ENCODE measurements at places on chromosomes 6 and 20. TPM values are rescaled to one million over a fixed set of nuclear protein-coding genes. Genes with fewer than 3 reads are reported as not detected.

- no peak for DNase-seq
Observed at GRCh38 chr6:10479939-10480700, 41.0 kb upstream of the GCNT2 start.

DNA sequence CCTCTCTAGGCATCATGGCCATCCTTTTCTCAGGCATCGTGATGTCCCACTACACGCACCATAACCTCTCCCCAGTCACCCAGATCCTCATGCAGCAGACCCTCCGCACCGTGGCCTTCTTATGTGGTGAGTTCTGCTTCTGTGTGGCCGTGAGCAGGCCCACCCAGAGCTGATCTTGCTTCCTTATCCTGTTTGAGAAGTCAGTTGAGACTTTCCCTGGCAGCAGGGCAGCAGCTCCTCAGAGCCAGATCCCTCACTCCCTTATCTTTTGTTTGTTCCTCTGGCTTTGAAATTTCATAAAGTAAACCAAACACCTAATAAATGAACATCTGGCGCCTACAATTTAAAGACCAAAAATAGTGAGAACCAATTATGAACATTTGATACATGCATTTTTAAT is 40.6 kb downstream of the SPATA2 start:
- DNase-seq: no peak

DNA sequence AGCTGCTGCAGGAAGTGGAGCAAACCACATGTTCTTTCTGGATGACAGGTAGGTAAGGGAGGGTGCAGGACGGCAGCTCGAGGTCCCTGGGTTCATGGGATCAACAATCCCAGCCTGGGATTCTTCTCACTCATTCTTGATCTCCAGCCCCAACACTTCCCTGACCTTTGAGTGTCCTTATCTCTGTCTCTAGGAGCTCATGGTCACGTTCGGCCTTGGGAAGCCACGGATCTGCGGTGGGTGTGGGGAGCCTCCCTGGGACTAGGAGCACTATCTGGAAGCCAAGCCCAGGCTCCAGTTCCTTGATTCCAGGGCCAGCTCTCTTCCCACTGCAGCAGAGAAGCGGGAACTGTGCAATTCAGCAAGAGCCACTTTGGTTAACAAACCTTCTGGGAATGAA is 27.5 kb downstream of the BNIP5 start:
- DNase-seq: no peak

DNA sequence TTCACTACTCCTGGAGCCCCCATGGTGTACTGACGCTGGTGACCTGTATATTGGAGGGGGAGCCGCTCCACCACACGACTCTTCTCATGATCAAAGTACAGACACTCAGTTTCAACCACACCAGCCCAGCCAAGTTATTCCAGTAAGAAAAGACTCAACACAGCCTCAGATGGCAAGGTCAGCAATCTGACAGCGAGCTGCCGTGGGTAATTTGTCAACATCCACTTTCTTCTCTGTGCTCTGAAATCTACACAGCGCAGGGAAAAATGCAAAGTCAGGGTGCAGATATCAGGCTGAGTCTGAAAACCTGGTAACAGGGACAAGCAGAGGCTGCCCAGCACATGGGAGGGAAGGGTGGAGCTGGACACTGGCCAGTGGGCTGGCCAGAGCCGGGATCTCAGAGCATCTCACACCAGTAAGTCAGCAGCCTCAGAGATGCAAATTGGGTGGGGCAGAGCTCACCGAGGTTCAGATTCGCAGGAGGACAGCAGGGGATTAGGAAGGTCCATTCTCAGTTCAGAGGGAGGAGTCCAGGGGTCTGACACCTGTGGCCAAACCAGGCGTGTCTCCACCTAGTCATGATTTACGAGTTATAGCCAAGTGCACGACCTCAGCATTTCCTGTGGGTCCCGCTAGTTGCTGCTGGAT is 44.5 kb upstream of the RPS6KA2 start:
- DNase-seq: peak; percentile 62

GRCh38 chr6:113464536-113464935 is 392.6 kb upstream of the MARCKS start:
- no peak for DNase-seq

GRCh38 chr20:21099751-21100577 is 6.2 kb downstream of the LINC00237 start:
- DNase-seq: peak; percentile 36

DNA sequence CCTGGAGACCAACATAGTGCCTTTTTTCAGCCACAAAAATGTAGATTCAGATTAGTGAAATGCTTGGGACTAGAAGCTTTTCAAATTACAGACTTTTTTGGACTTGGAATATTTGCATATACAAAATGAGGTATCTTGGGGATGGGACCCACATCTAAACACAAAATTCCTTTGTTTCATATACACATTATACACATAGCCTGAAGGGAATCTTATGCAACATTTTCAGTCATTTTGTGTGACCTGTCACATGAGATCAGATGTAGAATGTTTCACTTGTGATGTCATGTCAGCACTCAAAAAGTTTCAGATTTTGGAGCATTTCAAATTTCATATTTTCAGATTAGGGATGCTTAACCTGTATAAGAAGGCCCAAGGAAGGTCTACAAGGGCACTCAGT is 44.5 kb upstream of the ALDH8A1 start:
- DNase-seq: no peak

GRCh38 chr6:119147101-119148053 is 68.9 kb upstream of the FAM184A start:
- peak; percentile 89 for DNase-seq

DNA sequence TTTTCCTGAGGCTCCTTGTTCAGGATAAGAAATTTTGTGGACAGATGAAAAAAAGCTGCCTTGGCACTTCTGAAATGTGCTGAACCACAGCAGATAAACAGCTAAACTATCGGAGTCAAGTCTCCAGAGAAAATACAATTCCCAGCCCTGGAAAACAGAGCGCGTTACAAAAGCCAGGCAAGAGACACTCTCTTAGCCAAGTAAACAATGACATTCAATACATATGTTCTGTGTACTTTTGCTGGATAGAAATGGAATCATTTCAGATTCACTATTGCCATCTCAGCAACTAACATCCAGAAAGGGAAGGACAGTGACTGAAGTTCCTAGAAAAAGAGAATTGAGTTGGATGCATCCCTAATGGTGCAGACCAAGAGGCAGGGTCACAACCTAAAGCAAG is 196.8 kb upstream of the NRSN1 start:
- DNase-seq: no peak

- DNase-seq: no peak
Observed at GRCh38 chr6:166497087-166497899, 89.2 kb downstream of the RAMACL start.

DNA sequence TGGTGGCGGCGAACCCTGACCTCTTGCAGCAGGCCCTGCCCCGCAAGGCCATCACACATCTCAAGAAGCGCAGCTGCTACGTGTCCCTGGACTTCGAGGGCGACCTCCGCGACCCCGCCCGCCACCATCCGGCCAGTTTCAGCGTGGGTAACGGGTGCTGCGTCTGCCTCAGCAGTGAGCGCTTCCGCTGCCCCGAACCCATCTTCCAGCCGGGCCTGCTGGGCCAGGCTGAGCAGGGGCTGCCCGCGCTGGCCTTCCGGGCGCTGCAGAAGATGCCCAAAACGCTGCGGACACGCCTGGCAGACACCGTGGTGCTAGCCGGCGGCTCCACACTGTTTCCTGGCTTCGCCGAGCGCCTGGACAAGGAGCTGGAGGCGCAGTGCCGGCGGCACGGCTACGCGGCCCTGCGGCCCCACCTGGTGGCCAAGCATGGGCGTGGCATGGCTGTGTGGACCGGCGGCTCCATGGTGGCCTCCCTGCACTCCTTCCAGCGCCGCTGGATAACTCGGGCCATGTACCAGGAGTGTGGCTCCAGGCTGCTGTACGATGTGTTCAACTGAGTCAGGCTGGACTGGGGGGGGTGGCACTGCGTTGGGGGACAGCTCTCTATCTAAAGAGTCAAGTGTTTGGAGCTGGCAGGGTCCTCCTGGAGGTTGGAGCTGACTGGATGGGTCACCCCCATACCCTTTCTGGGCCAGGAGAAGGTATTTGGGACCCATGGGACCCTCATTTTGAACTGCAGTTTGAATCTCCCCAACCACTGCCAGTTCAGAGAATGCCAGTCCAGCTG is 1.1 kb downstream of the ACTL10 start:
- peak; percentile 95 for DNase-seq

- no peak for DNase-seq
Observed at GRCh38 chr20:35013421-35014411, 58.0 kb downstream of the MYH7B start.

- DNase-seq: no peak
Observed at GRCh38 chr6:20891161-20891560, 356.9 kb downstream of the CDKAL1 start.

DNA sequence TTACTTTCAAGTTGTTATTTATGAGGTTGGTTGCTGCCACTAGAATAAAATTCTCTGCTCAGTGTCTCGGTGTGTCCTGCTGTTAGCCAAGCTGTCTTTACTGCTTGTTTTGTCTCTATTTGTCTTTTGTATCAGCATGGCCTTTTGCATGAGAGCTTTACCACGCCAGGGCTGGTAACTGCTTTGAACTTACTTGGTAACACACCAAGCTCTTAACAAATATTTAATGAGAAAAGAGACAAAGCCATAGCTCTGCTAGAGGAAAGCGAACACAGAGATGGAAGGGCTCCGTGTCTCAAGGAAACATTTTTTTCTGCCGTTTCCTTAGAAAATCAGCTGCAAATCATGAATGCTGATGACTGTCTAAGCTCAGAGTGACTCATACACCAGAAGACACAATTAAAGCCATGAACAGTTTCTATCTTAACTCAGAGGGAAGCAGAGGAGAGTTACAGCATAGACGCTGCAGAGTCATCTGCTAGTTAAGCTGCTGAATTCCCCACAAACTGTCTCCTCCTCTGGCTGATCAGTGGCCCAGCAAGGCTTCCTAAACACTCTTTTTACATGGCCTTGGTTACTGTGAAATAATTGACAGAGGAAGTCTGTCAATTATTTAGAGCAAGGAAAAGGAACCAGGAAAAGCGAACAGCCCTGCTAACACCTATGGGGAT is 44.8 kb downstream of the AGPAT4 start:
- DNase-seq: no peak

DNA sequence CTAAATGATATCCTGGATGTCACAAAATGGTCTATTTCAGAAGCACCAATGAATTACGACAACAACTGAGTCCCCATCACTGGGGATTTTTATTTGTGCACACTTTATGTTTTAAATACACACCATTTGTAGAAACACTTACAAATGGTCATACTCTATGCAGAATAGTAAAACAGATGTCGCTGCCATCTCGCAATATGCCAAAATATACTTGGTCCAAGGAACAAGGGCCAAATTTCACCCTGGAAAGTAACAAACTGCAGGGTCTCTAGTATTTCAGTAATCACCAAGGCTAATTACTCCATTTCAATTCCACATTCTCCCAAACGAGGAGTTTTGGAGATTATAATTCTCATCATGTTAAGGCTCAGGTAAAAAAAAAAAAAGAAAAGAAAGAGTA is 215.2 kb downstream of the LMBRD1 start:
- no peak for DNase-seq

- DNase-seq: no peak
Observed at GRCh38 chr6:113491376-113491775, 365.8 kb upstream of the MARCKS start.

DNA sequence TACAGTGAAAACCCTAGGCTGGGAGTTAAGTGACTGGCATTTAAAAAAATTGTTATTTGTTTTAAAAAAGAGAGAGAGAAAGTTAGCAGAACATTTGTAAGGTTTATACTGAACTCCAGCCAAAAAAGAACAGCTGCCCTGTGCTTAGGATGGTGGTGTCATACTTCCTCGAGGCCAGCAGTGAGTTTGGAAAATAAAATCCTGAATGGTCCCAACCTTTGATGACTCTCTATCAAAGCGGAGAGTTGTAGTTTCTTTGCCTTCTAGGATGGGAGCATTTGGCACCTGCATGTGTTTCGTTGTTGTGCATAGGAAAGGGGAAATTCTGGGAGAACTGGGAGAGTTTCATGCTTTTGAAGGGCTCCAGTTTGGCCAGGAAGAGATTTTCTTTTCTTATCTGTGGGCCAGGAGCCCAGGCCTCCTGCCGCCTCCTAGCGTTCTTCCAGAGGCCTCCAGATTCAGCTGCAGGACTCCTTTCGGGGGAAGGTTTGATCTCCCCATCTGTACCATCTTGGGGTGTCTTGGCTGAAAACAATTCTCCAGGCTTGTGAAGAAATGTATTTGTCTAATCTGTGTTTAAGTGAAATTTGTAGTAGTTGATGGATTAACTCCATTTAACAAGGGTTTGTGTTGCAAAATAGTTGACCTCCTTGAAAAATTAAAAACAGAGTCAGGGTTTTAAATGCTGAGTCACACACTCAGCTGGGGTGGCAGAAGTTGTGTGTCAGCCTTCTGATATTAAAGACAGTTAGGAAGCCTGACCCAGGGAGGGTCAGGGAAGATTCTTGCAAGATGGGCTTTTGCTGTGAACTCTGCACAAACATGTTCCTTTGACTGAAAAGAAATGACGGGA is 63.4 kb downstream of the TXNDC5 start:
- DNase-seq: no peak

DNA sequence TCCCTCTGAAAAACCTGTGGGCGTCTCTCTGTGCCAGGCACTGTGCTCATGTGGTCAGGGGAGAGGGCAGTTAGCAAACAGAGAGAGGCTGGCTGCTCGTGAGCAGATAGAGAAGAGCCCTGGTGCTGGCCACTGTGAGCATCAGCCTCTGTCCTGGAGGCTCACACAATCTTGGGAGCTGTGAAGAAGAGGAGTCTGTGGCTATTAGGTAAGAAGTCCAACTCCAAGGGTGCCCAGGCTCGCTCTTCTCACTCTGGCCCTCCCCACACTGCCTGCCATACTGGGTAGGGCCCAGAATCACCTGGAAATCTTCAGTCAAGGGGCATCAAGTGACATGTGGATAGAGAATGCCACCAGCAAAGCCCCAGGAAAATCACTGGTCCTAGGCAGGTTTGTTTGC is 14.1 kb downstream of the SCML4 start:
- no peak for DNase-seq

- DNase-seq: no peak
Observed at GRCh38 chr20:56867128-56867527, 238.0 kb downstream of the TFAP2C start.

GRCh38 chr6:35804996-35805736 is at the start of gene LHFPL5:
Gene LHFPL5, plus strand, starts transcription at chr6:35805352. Its CDS starts 319 bp downstream, at chr6:35805671.
- peak; percentile 18 for DNase-seq

DNA sequence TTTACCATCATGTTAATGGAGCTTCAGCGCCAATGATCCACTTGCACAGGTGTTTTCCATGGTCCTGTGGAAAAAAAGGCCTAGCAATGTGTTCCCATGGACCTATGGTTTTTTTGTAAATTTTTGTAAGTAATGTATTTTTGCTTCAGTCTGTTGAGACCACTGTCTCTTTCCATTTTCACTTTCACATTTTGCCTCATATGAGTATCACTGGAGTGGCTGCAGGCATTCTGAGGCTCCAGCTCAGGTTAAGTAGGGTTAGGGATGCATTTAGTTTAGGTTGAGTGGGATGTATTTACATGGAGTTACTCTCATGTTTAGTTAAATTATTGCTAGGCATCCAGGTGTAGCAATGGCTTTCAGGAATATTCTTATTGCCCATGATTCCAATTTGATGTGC is 19.2 kb upstream of the LMBRD1 start:
- no peak for DNase-seq

Gene GNAS-AS1
- total RNA-seq: not detected

Gene ADGRF5
- total RNA-seq: 0.05 TPM

Gene CST7
- not detected for total RNA-seq

Gene CST4
- not detected for total RNA-seq

Gene BNIP5
- 3.6 TPM for total RNA-seq

Gene BEND3
- 9.3 TPM for total RNA-seq

Gene SENP6
- 33.5 TPM for total RNA-seq

Data from HT-29 (cell line).